ENCODE measurements at places on chromosomes 3 and 15.

DNA sequence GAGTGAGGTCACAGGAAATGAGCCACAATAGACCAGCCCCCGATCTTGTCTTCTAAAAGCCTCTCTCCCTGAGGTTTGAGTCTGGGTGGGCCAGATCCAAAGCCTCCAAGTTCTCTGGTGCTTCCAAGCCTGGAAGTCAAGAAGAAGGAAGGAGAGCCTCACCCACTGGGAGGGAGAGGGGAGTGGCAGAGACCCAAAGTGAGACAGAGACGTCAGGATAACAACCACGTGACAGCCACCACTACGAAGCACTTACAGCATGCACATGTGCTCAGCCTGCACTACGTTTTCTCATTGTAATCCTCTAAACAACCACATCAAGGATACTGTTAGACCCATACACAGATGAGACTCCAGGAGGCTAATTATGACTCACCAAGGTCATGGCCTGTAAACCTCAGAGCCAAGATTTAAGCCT, 197.3 kb upstream of the LINGO1 start:
- peak; percentile 44 for DNase-seq

GRCh38 chr15:31255732-31256377, 70.8 kb upstream of the KLF13 start:
- DNase-seq, result no peak

DNA sequence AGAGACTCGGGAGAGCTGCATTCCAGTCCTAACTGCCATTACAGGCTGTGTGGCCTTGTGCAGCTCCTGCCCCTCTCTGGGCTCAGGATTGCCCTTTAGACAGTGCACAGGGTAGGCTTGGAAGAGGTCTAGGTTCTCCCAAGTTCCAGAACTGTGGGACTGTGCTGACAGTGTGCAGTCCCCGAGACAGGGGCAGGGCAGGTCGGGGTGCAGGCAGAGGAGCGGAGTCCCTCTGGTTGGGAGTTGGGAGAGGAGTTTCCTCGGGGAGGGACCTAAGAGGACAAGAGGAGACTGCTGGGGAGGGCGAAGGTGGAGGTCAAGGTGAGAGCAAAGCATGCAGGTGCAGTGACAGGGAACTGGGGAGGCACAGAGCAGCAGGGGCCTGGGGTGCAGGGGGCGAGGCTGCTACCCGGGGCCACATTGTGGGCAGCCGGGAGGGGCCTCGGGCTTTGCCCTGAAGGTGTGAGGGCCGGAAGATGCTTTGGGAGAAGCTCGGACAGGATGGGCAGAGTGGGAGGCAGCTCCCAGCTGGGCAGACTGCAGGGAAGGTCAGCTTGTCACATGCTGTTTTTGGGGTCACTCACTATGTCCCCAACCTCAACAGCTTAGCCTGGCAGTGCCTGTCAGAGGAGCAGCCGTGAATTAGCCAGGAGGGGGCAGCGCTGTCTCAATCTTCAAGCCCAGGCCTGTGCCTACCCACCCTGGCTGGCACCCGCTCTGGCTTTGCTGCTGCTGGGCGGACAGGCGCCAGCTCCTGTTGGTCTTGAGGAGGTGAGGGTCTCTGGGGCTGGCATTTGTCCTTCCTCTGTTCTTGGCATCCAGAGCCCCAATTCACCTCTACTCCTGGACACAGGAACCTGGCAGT, 15.4 kb upstream of the CSPG4 start:
- no peak for DNase-seq

DNA sequence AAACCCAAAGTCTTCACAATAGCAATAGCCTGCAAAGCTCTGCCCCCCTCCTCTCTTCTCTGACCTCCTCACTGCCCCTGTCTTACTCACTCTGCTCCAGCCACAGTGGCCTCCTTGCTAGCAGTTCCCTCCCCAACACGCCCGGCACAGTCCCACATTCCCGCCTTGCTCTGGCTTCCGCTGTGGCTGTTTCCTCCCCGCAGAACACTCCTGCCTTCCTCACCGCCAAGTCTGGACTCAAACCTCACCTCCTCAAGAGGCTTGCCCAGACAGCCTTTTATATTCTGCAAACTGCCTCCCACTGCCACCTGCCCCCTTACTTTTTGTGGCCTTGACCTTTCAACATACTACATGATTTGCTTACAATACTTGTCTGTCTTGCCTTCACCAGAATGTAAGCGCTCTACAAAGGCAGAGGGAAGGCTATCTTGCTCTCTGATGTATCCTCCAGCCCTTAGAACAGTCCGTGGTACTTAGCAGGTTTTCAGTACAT, 406 bp upstream of the MPI start:
- peak; percentile 35 for DNase-seq

GRCh38 chr15:71885390-71885789, 75.0 kb downstream of the NR2E3 start:
- DNase-seq, result no peak

GRCh38 chr3:9721015-9721699, 10.4 kb upstream of the BRPF1 start:
- no peak for DNase-seq

- no peak for DNase-seq
Measured at GRCh38 chr15:101536166-101536874, 46.8 kb upstream of the PCSK6 start.

GRCh38 chr15:29859973-29860715, 37.9 kb upstream of the TJP1 start:
- peak; percentile 91 for DNase-seq

- DNase-seq, result no peak
Measured at GRCh38 chr3:851098-851790, 241.6 kb upstream of the CNTN6 start.

GRCh38 chr3:99286266-99286845, 352.0 kb upstream of the COL8A1 start:
- peak; percentile 3 for DNase-seq

GRCh38 chr3:64190517-64191515, 34.5 kb downstream of the PRICKLE2 start:
- DNase-seq, result peak; percentile 87

GRCh38 chr15:82133251-82133650, 87.4 kb upstream of the MEX3B start:
- no peak for DNase-seq

GRCh38 chr3:38627956-38628355, 21.5 kb downstream of the SCN5A start:
- no peak for DNase-seq

DNA sequence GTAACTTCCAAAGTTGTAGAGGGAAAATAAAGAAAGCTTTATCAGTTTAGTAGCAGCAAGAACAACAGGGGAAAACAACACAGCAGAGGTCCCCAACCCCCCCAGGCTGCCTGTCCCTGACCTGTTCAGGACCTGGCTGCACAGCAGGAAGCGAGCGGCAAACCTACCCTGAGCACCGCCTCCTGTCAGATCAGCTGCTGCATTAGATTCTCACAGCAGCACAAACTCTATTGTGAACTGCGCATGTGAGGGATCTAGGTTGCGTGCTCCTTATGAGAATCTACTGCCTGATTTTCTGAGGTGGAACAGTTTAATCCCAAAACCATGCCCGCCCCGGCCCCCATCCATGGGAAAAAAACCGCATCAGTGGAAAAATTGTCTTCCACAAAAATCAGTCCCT, 40.3 kb downstream of the USP50 start:
- no peak for DNase-seq

DNA sequence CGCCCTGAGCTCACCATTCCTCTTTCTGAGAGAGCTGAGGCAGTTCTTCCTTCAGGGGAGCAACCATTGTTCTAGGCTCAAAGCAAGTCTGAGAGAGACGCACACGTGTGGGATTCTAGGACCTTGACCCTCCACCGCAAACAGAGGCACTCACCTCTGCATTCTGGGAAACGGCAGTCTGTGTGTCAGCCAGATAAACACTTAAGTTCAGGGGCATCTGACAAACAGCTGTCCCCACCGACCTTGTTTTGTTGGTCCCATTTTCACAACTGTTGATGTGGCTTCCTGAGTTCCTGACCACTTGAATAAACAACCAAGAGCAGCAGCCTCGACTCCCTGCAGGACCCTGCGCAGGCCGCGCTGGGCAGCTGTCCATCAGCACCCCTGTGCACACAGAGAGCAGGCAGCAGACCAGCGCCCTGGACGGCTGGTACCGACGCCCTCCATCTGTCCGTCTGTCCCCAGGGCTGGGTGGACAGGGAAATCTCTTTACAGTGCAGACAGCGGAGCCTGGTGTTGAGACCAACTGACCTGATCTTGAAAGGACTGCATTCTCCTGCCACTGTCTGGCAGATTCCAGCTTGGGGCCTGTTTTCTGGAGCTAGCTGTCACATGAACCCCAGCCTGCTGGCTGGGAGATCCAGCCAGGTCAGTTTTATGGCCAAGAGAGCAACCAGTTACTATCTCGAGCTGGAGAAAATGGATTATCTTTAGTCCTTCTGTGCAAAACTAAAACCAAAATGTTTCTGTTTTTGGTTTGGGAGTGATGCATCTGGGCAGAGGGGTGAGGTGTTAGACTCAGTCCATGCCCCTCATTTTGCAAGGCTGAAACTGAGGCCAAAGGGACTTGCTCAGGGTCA, 64.2 kb downstream of the FAM43A start:
- no peak for DNase-seq

DNA sequence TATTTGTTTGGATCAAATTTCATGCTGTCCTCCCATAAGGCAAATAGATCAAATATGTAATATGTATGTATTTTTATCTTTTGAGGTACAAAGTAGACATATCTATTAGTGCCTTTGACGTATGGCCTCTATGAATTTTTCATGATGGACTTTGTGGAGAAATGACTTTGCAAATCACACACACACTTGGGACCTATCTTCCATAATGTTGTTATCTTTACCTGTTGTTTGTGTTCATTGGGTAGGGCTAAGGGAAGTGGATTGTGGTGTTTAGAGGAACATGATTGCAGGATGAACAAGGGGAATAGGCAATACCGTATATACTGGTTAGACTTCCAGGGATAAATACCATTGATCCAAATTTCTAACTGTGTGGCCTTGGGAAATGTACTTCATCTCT, 142.3 kb downstream of the GHSR start:
- no peak for DNase-seq

GRCh38 chr15:66251790-66252684, 1.5 kb downstream of the MEGF11 start:
- DNase-seq, result peak; percentile 23

GRCh38 chr3:114496466-114496865, 202.6 kb downstream of the TIGIT start:
- no peak for DNase-seq

GRCh38 chr3:170089862-170090600, 52.2 kb downstream of the GPR160 start:
- no peak for DNase-seq

DNA sequence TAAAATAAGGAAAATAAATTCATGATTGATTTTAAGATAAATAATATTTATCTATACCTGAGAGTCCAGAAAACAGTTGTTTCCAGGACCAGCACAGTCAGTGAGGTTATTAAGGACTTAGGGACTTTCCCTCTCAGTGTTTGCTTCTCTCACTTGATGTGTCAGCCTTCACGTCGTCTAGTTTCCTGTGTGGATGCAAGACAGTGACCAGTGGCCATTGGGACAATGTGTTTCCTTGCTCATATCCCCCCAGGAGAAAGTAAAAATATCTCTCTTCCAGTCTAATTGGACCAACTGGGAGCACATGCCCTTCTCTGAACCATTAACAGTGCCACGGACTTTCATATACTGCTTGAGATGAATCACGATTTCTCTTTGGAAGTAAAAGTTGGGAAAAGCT, 157.8 kb upstream of the CTNNB1 start:
- no peak for DNase-seq

GRCh38 chr3:76943058-76943457, 96.8 kb upstream of the ROBO2 start:
- no peak for DNase-seq

GRCh38 chr3:27840807-27841594, 118.9 kb upstream of the EOMES start:
- DNase-seq, result no peak

DNA sequence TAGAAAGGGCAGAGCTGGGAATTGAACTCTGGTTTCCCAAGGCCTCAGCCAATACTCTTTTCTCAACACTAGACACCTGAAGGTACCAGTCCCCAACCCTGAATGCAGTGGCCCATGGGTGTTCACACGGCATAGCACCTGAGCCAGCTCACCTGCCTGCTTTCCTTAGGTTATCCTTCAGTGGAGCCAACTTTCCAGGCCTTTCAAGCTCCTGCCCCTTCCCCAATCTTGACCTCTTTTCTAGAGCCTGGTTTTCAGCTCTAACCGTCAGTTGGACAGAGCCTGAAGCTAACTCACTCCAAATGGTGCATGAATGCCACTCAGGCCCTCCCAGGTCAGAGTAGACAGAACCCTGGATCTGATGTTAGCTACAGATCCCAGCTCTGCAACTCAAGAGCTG, 66.1 kb upstream of the ITGA11 start:
- no peak for DNase-seq

GRCh38 chr3:124859025-124859424, 28.1 kb downstream of the ITGB5 start:
- peak; percentile 80 for DNase-seq

GRCh38 chr3:63934041-63934866, 22.1 kb upstream of the SCAANT1 start:
- DNase-seq, result no peak

DNA sequence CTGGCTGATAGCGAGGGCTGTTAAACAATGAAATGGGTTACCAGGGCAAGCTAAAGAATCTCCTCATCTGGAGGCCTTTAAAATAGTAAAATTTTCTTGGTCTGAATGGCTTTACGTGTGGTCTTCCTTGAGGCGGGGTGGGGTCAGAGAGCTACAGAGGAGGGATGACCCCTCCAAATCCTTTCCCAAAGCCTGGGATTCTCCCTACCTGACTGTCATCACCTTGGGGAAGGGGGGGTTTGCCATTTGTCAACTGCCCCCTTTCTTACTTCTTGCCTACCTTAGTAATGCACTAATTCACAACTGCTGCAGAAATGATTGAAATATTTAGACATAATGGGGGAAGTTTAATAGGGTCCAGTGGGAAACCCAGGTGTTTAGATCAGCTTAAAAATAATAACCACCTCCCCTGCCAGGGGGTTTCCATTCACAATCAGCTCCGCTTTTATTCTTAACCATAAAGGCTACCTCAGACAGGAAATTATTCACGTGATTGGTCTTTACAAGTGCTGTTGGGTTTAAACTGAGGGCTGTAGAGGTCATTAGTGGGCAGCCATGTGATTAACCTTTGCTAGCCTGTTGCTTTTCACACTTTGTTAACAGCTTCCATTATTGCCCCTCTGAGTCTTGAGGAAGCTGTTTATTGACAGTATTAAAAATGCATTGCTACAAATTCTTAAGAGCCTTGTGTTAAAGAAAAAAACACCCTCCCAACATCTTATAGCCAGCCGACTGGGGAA, 276.5 kb upstream of the ATP11B start:
- DNase-seq, result no peak

GRCh38 chr3:11134794-11135193, 19.5 kb upstream of the HRH1 start:
- DNase-seq, result peak; percentile 18

DNA sequence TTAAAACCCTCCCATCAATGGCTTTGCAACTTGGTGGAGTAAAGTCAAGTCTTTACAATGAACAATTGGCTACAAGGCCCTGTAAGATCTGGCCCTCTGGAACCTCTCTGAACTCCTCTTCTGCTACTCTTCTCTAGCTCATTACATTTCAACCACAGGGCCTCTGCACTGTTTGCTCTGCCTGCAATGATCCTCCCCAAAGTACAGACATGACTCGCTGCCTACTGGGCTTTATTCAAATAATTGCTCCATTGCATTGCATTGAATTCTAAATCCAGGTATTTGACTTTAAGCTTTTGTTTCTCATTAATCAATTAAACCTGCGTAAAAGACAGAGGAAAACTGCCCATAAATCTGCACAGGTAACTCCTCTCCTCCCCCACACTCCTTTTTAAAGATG, 96.7 kb downstream of the CD47 start:
- no peak for DNase-seq

- DNase-seq, result no peak
Measured at GRCh38 chr15:96896766-96897165, 566.3 kb downstream of the NR2F2 start.
